Foreskin keratinocyte (primary cell): ENCODE measurements at places on chromosomes 6 and 20.

GRCh38 chr6:161010418-161010817 lies 18.8 kb downstream of the MAP3K4 start:
- DNase-seq = no peak

DNA sequence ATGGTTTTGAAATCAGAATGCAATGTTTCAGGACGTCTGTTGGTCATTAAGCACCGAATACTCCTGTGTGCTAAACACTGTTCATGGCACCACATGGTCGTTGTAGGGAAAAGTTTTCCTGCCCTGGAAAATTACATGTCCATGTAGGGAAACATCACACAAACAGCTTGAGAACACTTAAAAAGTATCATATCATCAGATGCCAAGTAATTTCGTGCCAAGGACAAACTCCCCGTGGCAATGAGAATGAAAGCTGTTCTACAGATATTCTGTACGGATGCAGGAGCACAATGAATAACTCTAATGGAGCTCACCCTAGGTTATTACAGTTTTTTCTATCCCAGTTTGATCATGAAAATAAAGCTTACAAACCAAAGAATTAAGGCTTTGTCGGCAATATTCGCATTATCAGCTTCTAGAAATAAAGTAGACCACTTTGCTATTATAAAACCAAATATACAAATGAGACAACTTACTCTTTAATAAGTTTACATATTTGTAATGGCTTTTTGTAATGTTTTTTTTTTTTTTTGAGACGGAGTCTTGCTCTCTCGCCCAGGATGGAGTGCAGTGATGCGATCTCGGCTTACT lies 4.6 kb upstream of the DST start:
- no peak for DNase-seq

- no peak for DNase-seq
Measured at GRCh38 chr6:85641897-85642773, 551 bp downstream of the SYNCRIP start.

DNA sequence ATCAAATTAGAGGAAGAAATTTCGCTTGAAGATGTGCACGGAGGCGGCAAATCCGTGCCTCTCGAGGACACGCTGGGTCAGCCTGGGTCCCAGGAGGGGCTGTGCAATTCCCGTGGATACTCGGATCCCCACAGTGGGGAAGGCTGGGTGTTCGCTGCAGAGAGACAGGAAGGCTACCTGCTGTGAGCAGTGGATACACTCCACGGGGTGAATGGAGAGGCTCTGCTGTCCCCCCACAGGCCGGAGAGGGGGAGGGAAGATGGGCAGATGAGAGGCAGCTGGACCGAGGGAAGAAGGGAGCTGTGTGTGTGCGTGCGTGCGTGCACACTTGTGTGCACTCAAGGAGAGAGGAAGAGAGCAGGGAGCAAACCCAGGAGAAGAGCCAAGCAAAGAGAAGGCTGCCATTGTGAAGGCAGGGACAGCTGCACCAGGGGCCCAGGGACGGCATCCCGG lies 57.3 kb downstream of the SULF2 start:
- DNase-seq = no peak

- no peak for DNase-seq
Measured at GRCh38 chr20:22815603-22816315, 219.4 kb upstream of the SSTR4 start.

DNA sequence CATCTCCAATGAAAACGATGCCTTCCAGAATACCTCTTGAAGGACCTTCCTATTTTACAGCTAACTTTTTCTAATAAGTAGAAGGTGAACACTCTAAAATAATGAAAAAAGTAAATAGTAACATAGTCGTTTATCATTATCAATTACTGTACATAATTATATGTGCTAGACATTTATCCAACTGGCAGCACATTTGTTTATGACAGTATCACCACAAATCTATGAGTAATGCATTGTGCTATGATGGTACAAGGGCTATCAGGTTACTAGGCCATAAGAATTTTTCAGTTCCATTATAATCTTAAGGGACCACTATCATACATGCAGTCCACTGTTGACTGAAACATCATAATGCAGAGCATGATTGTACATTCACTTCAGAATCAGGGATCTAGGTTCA lies 68.4 kb downstream of the ATG5 start:
- peak; percentile 49 for DNase-seq

GRCh38 chr20:57104651-57105204 lies 161.7 kb downstream of the BMP7 start:
- DNase-seq = no peak
